Activated T-helper 1 cell treated with anti-CD3 and anti-CD28 coated beads, Interleukin-2, amount 50 U/mL, for 16 hours (primary cell): ENCODE measurements at places on chromosomes 1 and 21.

GRCh38 chr21:33125680-33126375 lies 55.9 kb downstream of the OLIG1 start:
- DNase-seq: no peak

- DNase-seq: no peak
These were observed 7.8 kb downstream of the OBSCN start for GRCh38 chr1:228215663-228216116.

DNA sequence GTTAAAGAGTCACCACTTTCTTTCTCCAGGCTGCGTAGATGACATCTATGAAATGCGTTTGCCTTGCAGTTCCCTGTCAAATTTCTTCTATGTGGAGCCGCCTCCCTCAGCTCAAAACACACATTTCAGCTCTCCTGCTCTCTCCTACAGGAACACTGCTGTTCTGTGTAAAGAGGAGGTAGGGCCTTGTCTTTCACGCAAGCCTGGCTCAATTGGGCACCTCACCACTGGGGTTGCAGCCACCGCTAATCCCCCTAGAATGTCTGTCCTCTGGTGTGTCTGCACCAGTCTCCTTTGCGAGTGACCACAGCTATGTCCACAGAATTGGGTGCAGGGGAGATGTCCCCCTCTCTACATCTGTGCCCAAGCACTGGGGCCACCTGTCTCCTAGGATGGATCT lies 31.8 kb upstream of the CFHR4 start:
- DNase-seq: no peak

- DNase-seq: no peak
These were observed 145.7 kb upstream of the TIAM1 start for GRCh38 chr21:31489726-31490125.

- no peak for DNase-seq
These were observed at the start of gene HTR1D for GRCh38 chr1:23217421-23218115. Gene HTR1D, minus strand, starts transcription at chr1:23217502. Its CDS starts 23,283 bp downstream, at chr1:23194219.

DNA sequence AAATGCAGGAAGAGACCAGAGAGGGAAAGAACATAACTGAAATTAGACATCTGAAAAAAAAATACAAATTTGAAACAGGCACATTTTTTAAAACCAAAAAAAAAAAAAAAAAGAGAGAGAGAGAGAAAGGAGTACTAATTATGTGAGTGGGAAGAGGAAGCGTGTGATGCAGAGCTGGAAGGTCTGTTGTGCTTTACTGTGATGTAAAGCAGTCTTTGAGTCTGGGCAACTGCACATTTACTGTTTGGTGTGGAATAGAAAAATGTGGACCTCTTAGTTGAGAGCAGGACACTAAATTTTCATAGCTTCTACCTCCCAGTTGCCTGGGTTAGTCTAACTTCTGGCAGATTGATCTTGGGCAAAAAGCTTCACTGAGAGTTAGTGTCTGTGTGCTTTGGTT lies 16.5 kb downstream of the LHX9 start:
- DNase-seq: no peak

DNA sequence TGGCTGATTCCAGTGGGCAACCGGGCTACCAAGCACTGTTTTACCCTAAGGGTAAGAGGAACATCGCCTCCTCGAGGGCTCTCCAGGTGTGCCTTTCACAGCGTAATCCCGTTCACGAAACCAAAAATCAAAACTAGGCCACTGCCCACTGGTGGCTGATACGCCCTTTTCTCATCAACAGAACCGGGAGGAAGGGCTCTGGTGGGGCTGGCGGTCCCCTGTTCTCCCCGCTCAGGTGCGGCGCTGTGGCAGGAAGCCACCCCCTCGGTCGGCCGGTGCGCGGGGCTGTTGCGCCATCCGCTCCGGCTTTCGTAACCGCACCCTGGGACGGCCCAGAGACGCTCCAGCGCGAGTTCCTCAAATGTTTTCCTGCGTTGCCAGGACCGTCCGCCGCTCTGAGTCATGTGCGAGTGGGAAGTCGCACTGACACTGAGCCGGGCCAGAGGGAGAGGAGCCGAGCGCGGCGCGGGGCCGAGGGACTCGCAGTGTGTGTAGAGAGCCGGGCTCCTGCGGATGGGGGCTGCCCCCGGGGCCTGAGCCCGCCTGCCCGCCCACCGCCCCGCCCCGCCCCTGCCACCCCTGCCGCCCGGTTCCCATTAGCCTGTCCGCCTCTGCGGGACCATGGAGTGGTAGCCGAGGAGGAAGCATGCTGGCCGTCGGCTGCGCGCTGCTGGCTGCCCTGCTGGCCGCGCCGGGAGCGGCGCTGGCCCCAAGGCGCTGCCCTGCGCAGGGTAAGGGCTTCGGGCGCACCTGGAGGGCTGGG lies at the start of gene IL6R:
Gene IL6R, plus strand, starts transcription at position 360 of the 763 bp plus-strand sequence. Its CDS starts 287 bp downstream, at position 647.
- peak; percentile 54 for DNase-seq

- DNase-seq: no peak
These were observed 17.4 kb downstream of the DYNLT5 start for GRCh38 chr1:66769512-66770229.

- no peak for DNase-seq
These were observed 13.8 kb upstream of the MAST2 start for GRCh38 chr1:45789601-45790000.
